ENCODE measurements at places on chromosomes 13 and 19.

DNA sequence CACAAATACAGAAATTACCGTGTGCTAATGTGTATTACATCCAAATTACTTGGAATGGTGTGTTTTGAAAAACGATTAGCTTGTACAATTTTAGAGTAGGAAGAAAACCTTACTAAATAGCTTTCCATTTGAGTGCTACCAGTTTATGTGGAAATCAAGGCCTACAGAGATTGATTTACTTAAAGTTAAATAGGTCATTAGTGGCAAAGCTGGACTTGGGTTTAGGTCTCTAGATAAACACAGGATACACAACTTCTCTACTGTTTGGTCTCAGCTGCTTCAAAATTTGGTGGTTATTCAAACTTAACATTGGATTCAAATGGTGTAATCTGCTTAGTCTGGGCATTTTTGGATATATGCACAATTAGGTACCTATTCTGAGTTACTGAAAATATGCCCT is 21.4 kb downstream of the PCCA start:
- H3K4me1 ChIP-seq = peaks cover 9% of the 10 kb centered on the region
- H3K27me3 ChIP-seq = no peaks in the 10 kb centered on the region

GRCh38 chr13:34867590-34867989 is 74.5 kb upstream of the NBEA start:
- peaks cover 8% of the 10 kb centered on the region for H3K4me1 ChIP-seq
- no peak overlapping the region for H3K4me3 ChIP-seq
- H3K36me3 ChIP-seq = no peaks in the 10 kb centered on the region
- no peaks in the 10 kb centered on the region for H3K27me3 ChIP-seq

GRCh38 chr13:99686157-99686572 is 184.9 kb downstream of the TM9SF2 start:
- peak; percentile 9 for DNase-seq
- H3K4me3 ChIP-seq = no peak overlapping the region
- peaks cover 11% of the 10 kb centered on the region for H3K4me1 ChIP-seq
- no peaks in the 10 kb centered on the region for H3K36me3 ChIP-seq

DNA sequence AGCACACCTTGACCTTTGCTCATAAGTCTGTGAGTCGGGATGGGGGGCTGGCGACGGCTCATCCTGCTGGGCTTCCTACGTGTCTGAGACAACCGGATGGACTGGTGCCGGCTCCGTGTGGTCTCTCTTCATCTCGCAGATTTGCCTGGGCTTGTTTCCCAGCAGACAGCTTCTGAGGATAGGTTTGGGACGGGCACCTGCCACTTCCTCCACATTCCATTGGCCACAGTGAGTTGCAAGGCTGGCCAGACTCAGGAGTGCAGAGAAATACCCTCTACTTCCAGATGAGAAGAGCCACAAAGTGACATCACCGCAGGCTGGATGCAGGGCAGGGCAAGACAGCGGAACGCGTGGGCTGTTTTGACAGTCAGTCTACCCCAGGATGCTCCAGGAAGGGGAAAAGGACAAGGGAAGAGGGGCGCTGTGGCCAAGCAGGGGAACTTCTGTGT is 48.1 kb downstream of the IRS2 start:
- H3K27ac ChIP-seq = no peak overlapping the region
- peaks cover 9% of the 10 kb centered on the region for H3K27me3 ChIP-seq
- no peak overlapping the region for H3K4me3 ChIP-seq
- no peaks in the 10 kb centered on the region for H3K36me3 ChIP-seq
- DNase-seq = no peak

DNA sequence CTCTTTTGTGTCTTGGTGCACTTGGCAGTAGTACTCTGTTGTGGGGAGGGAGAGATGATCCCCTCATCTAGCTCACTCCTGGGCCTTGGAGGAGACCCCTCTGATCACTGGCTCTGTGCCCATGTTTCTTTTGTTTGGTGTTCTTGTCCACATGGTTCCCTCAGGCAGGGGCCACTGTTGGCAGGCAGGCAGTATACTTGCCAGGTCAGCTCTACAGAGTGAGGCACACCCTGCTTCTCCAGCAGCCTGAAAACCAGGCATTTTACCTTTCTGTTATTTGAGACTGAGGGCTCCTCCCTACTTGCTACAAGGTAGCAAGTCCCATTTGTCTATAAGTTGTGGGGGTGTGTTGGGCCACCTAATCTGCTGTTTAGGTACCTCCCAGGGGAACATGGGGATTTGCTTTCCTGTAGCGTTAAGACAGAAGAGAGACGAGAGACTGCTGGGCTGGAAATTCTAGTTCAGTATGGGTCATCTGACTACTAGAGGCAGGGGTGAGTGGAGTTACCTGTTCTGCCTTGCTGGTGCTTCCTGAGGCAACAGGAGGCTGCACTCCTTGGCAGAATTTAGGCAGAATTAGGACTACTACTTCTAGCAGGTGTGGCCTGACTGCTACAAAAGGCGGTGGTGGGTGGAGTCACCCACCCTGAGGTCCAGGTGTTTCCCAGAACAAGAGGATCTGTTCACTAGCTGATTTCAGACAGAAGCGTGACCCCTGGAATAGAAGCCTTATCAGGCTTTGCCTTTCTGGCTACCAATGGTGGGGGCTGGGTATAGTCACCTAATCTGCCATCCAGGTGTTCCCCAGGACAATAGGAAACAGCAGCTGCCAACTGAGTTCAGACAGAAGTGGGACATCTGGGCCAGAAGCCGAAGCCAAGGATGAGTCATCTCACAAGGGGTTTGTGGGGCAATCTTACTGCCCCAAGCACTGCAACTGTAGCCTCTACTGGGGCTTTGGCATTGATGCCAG is 843.0 kb upstream of the ATXN8OS start:
- H3K4me3 ChIP-seq = no peak overlapping the region
- no peak overlapping the region for H3K27ac ChIP-seq
- no peaks in the 10 kb centered on the region for H3K4me1 ChIP-seq

- peaks cover 5% of the 10 kb centered on the region for H3K4me1 ChIP-seq
- no peaks in the 10 kb centered on the region for H3K27me3 ChIP-seq
- DNase-seq = no peak
- no peak overlapping the region for H3K4me3 ChIP-seq
- no peaks in the 10 kb centered on the region for H3K36me3 ChIP-seq
Measured at GRCh38 chr13:109333893-109334651, 452.3 kb downstream of the IRS2 start.

- H3K4me1 ChIP-seq = no peaks in the 10 kb centered on the region
- H3K36me3 ChIP-seq = no peaks in the 10 kb centered on the region
- H3K4me3 ChIP-seq = no peak overlapping the region
- no peak overlapping the region for H3K27ac ChIP-seq
Measured at GRCh38 chr13:87094646-87095045, 576.5 kb upstream of the SLITRK5 start.

GRCh38 chr13:44609137-44609536 is 33.0 kb upstream of the TSC22D1 start:
- no peak for DNase-seq
- H3K27ac ChIP-seq = no peak overlapping the region
- H3K4me1 ChIP-seq = no peaks in the 10 kb centered on the region
- no peak overlapping the region for H3K4me3 ChIP-seq

GRCh38 chr19:19677579-19677978 is 8.9 kb downstream of the ZNF101 start:
- H3K4me3 ChIP-seq = no peak overlapping the region
- no peak for DNase-seq
- no peaks in the 10 kb centered on the region for H3K27me3 ChIP-seq
- peaks cover 61% of the 10 kb centered on the region for H3K36me3 ChIP-seq

- DNase-seq = no peak
- no peaks in the 10 kb centered on the region for H3K4me1 ChIP-seq
- no peaks in the 10 kb centered on the region for H3K36me3 ChIP-seq
- H3K27me3 ChIP-seq = no peaks in the 10 kb centered on the region
Measured at GRCh38 chr13:69566104-69566716, 541.4 kb upstream of the ATXN8OS start.

DNA sequence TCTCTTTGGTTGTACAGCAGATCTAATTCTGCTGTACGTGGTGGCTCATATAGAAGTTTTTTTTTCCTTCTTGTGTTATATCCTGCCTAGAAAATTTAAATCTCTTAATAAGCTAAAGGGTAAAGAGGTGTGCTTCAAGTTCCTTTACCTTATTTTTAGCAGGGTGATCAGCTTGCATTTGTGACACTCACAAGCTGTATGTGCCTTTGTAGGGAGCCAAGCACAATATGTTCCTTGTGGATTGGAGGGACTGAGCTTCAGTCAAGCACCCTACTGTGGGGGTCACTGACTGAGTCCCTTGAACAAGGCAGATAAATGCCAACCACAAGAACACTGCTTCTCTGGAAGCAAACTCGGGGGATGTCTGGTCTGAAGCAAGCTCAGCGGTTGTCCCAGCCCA is 12.6 kb upstream of the ERICH6B start:
- no peak overlapping the region for H3K27ac ChIP-seq
- no peak for DNase-seq

- peak; percentile 50 for DNase-seq
- H3K4me1 ChIP-seq = no peaks in the 10 kb centered on the region
Measured at GRCh38 chr13:60448907-60449510, 52.0 kb downstream of the TDRD3 start.

GRCh38 chr19:22545751-22546150 is 88.4 kb upstream of the ZNF492 start:
- H3K27ac ChIP-seq = no peak overlapping the region
- no peak for DNase-seq
- H3K36me3 ChIP-seq = no peaks in the 10 kb centered on the region
- H3K27me3 ChIP-seq = no peaks in the 10 kb centered on the region
- no peaks in the 10 kb centered on the region for H3K4me1 ChIP-seq

DNA sequence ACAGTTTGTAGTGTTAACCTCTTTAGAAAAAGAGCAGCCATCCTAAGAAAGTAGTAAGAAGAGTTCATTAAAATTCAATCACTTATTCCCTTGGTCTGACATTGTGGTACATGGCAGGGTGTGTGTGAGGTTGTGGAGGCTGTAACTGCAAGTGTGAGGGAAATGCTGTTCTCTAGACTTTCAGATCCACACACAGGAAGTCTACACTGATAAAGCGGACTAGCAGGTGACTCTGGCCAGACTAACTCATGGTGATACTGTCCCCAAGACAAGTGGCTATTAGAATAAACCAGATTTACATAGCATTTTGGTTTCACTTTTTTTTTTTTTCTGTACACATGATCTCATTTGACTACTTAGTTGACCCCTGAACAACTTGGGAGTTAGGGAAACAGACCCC is 10.0 kb downstream of the MTIF3 start:
- H3K4me3 ChIP-seq = no peak overlapping the region
- H3K27me3 ChIP-seq = no peaks in the 10 kb centered on the region
- no peaks in the 10 kb centered on the region for H3K4me1 ChIP-seq
- H3K27ac ChIP-seq = no peak overlapping the region
- peaks cover 73% of the 10 kb centered on the region for H3K36me3 ChIP-seq
- no peak for DNase-seq

- no peak for DNase-seq
- no peaks in the 10 kb centered on the region for H3K4me1 ChIP-seq
- H3K4me3 ChIP-seq = no peak overlapping the region
- H3K27ac ChIP-seq = no peak overlapping the region
- H3K36me3 ChIP-seq = no peaks in the 10 kb centered on the region
- H3K27me3 ChIP-seq = no peaks in the 10 kb centered on the region
Measured at GRCh38 chr13:38167164-38167822, 182.4 kb upstream of the UFM1 start.

GRCh38 chr13:93926425-93926824 is 553.1 kb downstream of the DCT start:
- no peak for DNase-seq
- H3K27me3 ChIP-seq = no peaks in the 10 kb centered on the region
- no peaks in the 10 kb centered on the region for H3K4me1 ChIP-seq
- H3K4me3 ChIP-seq = no peak overlapping the region
- no peak overlapping the region for H3K27ac ChIP-seq
- no peaks in the 10 kb centered on the region for H3K36me3 ChIP-seq

- H3K4me1 ChIP-seq = no peaks in the 10 kb centered on the region
- DNase-seq = peak; percentile 29
- H3K27me3 ChIP-seq = peaks cover under 1% of the 10 kb centered on the region
- no peaks in the 10 kb centered on the region for H3K36me3 ChIP-seq
- no peak overlapping the region for H3K27ac ChIP-seq
Measured at GRCh38 chr13:43986421-43986981, 106.8 kb downstream of the LACC1 start.

DNA sequence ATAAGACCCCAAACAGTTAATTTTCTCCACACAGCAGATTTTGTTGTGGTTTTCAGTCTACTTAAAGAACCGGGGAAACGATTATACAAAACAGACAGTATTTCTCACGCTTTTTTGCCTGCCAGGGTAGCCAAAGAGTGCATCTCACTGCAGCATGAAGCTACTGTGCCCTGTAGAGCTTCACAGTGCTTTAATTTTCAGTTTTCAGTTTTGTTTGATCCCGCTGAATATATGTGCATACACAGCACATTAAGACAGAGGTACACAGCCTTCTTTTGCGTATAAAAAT is 215.0 kb downstream of the TEX29 start:
- no peaks in the 10 kb centered on the region for H3K36me3 ChIP-seq
- peaks cover 34% of the 10 kb centered on the region for H3K27me3 ChIP-seq
- no peak overlapping the region for H3K27ac ChIP-seq

GRCh38 chr19:36488846-36489117 is 579 bp downstream of the ZNF566 start:
- no peak for DNase-seq
- peaks cover 3% of the 10 kb centered on the region for H3K4me1 ChIP-seq
- peaks cover 2% of the 10 kb centered on the region for H3K36me3 ChIP-seq

GRCh38 chr13:96379967-96380366 is 290.1 kb downstream of the HS6ST3 start:
- H3K27me3 ChIP-seq = no peaks in the 10 kb centered on the region
- H3K36me3 ChIP-seq = no peaks in the 10 kb centered on the region
- no peak for DNase-seq
- no peaks in the 10 kb centered on the region for H3K4me1 ChIP-seq

DNA sequence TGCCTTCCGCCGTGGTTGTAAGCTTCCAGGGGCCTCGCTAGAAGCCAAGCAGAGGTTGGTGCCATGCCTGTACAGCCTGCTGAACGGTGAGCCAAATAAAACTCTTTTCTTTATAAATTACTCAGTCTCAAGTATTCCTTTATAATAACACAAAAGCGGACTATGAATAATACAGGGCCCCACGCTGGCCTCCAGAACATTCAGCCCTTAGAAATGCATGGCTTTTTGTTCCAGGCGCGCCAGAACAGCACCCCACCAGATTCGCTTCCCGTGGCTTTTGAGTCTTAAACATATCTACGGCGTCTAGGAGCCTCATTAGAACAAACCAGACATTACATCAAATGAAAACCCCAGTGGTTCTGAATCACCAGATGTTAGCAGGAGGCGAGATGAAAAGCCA is 75.1 kb downstream of the SLC15A1 start:
- DNase-seq = no peak
- H3K36me3 ChIP-seq = no peaks in the 10 kb centered on the region
- no peak overlapping the region for H3K27ac ChIP-seq
- no peak overlapping the region for H3K4me3 ChIP-seq

GRCh38 chr13:34361560-34361959 is 543.6 kb downstream of the RFC3 start:
- DNase-seq = no peak
- no peak overlapping the region for H3K27ac ChIP-seq
- H3K36me3 ChIP-seq = no peaks in the 10 kb centered on the region
- no peak overlapping the region for H3K4me3 ChIP-seq
- peaks cover 11% of the 10 kb centered on the region for H3K4me1 ChIP-seq

All from mesenchymal stem cell (in vitro differentiated cells and primary cell).